ENCODE measurements at places on chromosomes 4 and X. TPM values are rescaled to one million over a fixed set of nuclear protein-coding genes. Genes with fewer than 3 reads are reported as not detected.
A peak's percentile ranks its signal among the peaks of the same experiment; 100 is the strongest.

DNA sequence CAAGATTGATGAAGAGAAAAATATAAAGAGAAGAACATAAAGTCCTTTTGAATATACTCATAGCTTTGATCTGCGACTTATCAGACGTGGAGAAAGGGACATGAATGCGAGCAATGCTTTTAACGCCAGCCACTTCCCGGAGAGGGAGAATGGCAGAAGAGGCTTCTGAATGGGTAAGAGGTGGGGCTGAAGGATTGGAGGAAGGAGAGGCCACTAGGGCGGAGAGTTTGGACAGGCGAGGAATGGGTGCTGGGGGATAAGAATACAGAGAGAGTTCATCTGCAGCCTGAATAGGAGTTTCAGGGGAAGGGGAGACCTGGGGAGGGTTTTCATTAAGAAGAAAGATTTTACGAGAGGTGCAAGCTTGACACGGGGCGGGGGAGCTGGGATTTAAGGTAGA lies 2534.9 kb downstream of the PCDH7 start:
- no peak for DNase-seq
- no peaks in the 10 kb centered on the region for H3K4me1 ChIP-seq
- H3K36me3 ChIP-seq, result no peaks in the 10 kb centered on the region
- no peak overlapping the region for H3K4me3 ChIP-seq
- H3K27ac ChIP-seq, result no peak overlapping the region

- no peak overlapping the region for H3K27ac ChIP-seq
- H3K36me3 ChIP-seq, result no peaks in the 10 kb centered on the region
- no peaks in the 10 kb centered on the region for H3K27me3 ChIP-seq
- no peaks in the 10 kb centered on the region for H3K4me1 ChIP-seq
These were observed 300.5 kb downstream of the TRIML1 start for GRCh38 chr4:188439641-188440311.

DNA sequence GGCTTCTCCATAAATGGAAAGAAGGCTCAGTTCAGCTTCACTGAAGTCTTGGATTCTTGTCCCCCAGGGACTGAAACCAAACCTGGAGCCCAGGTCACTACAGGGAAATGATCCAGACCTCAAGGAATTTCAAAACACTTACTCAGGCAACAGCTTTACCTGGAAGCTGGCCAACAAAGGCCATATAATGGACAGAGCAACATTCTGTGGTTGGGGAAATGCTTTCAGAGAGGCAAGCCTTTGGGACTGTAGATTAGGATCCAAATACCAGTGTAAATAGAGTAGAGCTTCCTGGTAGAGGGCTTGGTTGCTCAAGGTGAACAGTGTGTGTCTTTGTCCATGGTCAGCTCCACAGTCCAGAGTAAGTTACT lies 57.0 kb upstream of the PROM1 start:
- no peak overlapping the region for H3K27ac ChIP-seq
- H3K27me3 ChIP-seq, result no peaks in the 10 kb centered on the region
- DNase-seq, result no peak
- no peaks in the 10 kb centered on the region for H3K36me3 ChIP-seq

- DNase-seq, result no peak
- H3K4me1 ChIP-seq, result no peaks in the 10 kb centered on the region
- no peak overlapping the region for H3K4me3 ChIP-seq
- H3K27ac ChIP-seq, result no peak overlapping the region
- no peaks in the 10 kb centered on the region for H3K36me3 ChIP-seq
These were observed 760.0 kb downstream of the FSTL5 start for GRCh38 chr4:161403781-161404180.

DNA sequence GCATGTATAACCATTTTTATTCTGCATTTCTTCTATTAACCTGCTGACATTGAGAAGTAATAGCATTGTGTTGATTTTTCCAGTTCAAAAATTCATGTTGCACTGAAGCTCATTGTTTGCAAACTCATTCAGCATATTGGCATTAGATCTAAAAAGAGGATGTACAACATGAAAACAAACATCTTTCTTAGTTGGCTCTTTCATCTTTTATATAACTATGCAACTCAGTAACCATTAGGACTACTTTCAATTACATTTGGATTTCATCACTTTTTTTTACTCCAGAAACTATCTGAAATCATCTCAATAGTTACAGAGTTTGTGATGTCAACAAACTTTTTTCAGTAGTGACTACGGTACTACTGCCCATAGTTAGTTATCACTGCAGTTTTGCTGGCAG lies 346.0 kb upstream of the EPHA5 start:
- no peak overlapping the region for H3K27ac ChIP-seq
- H3K27me3 ChIP-seq, result no peaks in the 10 kb centered on the region
- H3K4me3 ChIP-seq, result no peak overlapping the region
- no peaks in the 10 kb centered on the region for H3K4me1 ChIP-seq

DNA sequence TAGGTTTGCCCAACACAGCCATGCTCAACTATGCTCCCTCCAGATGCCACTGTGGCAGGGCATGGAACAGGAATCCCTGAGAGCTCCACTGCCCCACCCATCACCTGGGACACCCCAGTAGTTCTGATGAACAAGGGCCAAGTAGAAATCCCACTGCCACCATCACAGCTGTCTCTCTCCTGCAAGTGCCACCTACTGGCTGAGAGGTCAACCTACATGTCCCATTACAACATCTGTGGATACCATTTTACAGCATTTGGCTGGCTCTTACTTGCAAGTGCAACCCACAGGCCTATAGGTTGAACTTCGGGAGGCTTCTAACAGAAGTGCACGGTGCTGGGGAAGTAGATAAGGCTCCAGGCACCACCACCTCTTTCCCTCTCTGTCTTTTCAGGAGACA lies 142.5 kb downstream of the CXXC4 start:
- no peaks in the 10 kb centered on the region for H3K27me3 ChIP-seq
- H3K4me1 ChIP-seq, result no peaks in the 10 kb centered on the region
- H3K4me3 ChIP-seq, result no peak overlapping the region

DNA sequence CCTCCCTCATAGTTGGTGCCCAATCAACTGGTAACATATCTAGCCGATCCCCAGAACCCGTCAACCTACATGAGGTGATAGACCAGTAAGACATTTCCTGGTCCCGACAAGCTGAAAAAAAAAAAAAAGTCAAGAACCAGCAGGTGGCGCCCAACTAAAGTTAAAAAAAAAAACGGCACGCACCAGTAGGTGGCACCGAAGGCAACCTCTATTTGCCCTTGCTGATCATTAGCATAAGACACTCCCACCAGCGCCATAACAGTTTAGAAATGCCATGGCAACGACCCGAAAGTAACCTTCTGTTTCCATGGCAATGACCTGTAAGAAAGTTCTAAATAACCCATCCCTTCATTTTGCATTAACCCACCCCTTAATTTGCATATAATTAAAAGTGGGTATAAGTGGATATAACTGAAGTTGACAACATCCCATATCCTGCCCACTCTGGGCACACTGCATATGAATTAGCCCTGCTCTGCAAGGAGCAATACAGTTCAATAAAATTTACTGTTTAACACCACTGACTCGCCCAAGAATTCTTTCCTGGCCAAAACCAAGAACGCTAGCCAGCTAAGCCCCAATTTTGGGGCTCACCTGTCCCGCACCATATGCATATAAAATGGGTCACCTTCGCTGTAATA lies 83.9 kb upstream of the SPANXB1 start:
- peaks cover 11% of the 10 kb centered on the region for H3K27me3 ChIP-seq
- DNase-seq, result no peak
- H3K4me3 ChIP-seq, result no peak overlapping the region
- H3K4me1 ChIP-seq, result no peaks in the 10 kb centered on the region

- no peak overlapping the region for H3K4me3 ChIP-seq
- H3K36me3 ChIP-seq, result no peaks in the 10 kb centered on the region
- no peaks in the 10 kb centered on the region for H3K4me1 ChIP-seq
- no peaks in the 10 kb centered on the region for H3K27me3 ChIP-seq
- DNase-seq, result no peak
- H3K27ac ChIP-seq, result no peak overlapping the region
These were observed 114.5 kb upstream of the SLIT2 start for GRCh38 chr4:20137176-20137575.

DNA sequence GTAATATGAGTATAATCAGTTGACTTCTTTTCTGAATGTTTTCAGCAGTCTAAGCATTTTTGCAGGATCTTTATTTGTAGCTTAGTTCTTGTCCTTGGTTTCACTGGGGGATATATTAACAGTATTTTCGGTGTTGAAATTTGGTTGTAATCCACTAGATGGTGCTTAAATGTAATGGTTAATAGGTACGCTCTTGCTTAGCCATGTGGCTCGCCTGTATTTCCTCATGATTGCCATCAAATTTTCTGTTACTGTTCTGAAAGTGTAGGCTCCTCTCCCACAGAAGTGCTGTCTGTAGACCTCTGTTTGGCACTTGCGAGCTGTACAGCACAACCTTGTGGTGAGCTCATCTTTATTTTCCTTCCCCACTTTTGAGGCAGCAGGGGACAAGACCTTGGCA lies 3.9 kb upstream of the FAAH2 start:
- no peak overlapping the region for H3K4me3 ChIP-seq
- H3K27me3 ChIP-seq, result peaks cover 3% of the 10 kb centered on the region
- H3K4me1 ChIP-seq, result no peaks in the 10 kb centered on the region
- no peaks in the 10 kb centered on the region for H3K36me3 ChIP-seq
- no peak for DNase-seq

- no peak overlapping the region for H3K4me3 ChIP-seq
- H3K36me3 ChIP-seq, result peaks cover 2% of the 10 kb centered on the region
- H3K4me1 ChIP-seq, result no peaks in the 10 kb centered on the region
- no peak for DNase-seq
- no peaks in the 10 kb centered on the region for H3K27me3 ChIP-seq
These were observed 29.7 kb downstream of the OFD1 start for GRCh38 chrX:13764281-13764680.

GRCh38 chr4:1584498-1584897 lies 99.6 kb downstream of the FAM53A start:
- no peaks in the 10 kb centered on the region for H3K4me1 ChIP-seq
- peak; percentile 36 for DNase-seq
- no peak overlapping the region for H3K4me3 ChIP-seq

DNA sequence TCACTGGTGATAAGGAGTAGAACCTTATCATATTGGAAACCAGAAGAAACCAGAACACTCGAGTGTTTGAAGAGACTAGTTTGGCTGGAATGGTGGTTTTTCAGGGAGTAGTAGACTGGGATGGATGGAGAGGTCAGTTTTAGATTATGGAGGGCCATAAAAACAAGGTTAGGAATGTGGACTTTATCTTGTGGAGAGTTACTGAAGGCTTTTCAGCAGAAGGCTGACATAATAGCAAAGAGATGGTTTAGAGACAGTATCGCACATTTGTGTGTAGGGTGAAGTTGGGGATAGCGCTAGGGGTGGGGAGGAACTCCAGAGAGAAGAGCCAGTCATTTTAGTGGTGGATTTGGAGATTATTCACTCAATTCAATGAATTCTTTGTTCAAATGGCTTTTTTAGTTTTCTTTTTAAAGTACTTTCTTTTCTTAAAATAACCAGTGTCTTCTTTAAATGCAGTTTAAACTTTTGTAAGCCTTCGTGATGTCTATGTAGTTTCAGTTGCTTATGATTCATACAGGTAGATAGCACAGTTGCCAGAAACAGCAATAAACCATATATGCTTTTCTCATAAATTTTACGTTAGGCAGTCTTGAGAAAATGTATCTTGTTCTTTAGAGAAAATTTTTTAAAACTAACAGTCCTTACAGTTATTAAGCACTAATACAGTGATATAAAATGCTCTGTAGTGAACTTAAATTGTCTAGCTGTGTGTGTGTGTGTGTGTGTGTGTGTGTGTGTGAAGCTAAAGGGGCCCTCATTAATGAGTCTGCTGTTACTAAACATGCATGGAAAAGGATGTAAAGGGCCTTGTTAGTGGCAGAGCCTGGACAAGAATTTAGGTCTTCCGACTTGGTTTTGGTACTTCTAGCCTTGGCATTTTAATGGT lies 3.8 kb downstream of the ARHGAP10 start:
- no peaks in the 10 kb centered on the region for H3K27me3 ChIP-seq
- H3K36me3 ChIP-seq, result no peaks in the 10 kb centered on the region
- H3K4me3 ChIP-seq, result no peak overlapping the region
- no peak for DNase-seq
- H3K27ac ChIP-seq, result no peak overlapping the region

DNA sequence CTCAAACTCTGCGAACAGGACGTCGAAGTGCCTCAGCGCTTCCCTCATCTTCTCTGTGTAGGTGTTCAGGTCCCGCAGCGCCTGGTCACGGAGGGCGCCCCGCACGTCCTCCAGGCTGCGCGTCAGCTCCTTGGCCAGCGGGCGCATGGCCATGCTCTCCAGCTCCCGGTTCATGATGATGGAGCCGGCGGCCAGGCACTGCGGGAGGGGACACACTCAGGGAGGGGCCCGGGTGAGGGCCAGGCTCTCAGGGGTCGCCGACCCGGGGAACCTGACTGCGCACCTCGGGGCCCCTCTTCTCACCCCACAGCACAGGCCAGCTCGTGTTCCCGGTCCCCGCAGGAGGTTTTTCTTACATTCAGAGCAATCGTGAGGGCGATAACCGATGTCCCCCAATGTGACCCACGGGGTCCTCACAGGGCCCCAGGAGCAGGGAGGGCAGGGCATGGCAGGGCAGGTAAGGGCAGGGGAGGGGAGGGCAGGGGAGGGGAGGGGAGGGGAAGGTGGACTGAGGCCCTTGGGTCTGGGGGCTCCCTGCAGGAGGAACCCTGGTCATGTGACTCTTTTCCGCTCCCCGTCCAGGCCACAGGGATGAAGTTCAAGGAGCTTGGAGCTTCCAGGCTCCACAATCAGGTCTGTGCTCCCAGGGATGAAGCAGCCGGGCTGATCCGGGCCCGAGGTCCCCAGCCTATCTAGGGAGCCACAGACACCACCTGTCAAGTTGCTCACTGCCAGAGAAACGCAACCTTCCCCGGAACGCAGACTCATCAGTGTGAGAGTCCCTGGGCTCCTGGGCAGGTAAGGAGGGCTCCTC lies 77.8 kb upstream of the MXD4 start:
- no peak overlapping the region for H3K27ac ChIP-seq
- no peak overlapping the region for H3K4me3 ChIP-seq
- H3K36me3 ChIP-seq, result no peaks in the 10 kb centered on the region
- H3K4me1 ChIP-seq, result no peaks in the 10 kb centered on the region
- H3K27me3 ChIP-seq, result no peaks in the 10 kb centered on the region

DNA sequence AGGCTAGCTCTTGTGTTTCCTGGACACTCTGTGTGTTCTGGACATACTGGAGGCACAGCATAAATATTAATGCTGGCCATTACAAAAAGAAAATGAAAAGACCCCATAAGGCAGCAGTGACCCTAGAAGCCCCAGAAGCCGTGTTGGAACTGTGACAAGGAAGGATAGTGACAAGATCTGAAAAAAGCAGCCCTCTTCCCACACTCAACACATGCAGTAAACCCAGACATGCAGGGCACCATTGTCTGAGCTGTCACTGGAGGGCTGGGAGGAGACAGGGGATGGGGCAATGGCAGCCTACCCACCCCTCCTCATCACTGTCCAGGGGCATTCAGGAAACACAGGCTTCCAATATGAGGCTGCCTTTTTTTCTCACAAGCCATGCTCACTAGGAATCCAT lies 6.5 kb downstream of the TRIM2 start:
- no peaks in the 10 kb centered on the region for H3K36me3 ChIP-seq
- H3K4me3 ChIP-seq, result no peak overlapping the region
- no peak overlapping the region for H3K27ac ChIP-seq
- H3K27me3 ChIP-seq, result no peaks in the 10 kb centered on the region

GRCh38 chrX:74259885-74260491 lies 44.0 kb upstream of the ZCCHC13 start:
- H3K36me3 ChIP-seq, result no peaks in the 10 kb centered on the region
- no peak overlapping the region for H3K27ac ChIP-seq
- H3K4me3 ChIP-seq, result no peak overlapping the region
- no peaks in the 10 kb centered on the region for H3K27me3 ChIP-seq
- no peak for DNase-seq
- no peaks in the 10 kb centered on the region for H3K4me1 ChIP-seq

Gene PNMA5
- total RNA-seq, result not detected

Gene SMIM31
- not detected for total RNA-seq

Gene SPCS3
- total RNA-seq, result 96.4 TPM

Gene RPA4
- total RNA-seq, result 0.53 TPM

Gene ANK2
- 1.2 TPM for total RNA-seq

Gene NPFFR2
- total RNA-seq, result not detected

Gene CRMP1
- total RNA-seq, result not detected

Gene C4orf50
- not detected for total RNA-seq
